Fibroblast of skin of left quadriceps (primary cell): ENCODE measurements at places on chromosomes 2 and 18.
A peak's percentile ranks its signal among the peaks of the same experiment; 100 is the strongest.

GRCh38 chr2:200749631-200750322 is 61.9 kb upstream of the BZW1 start:
- DNase-seq = no peak

GRCh38 chr18:62736077-62736855 is 20.9 kb downstream of the PHLPP1 start:
- DNase-seq = no peak

- DNase-seq = no peak
Measured at GRCh38 chr2:101596333-101596732, 101.2 kb upstream of the MAP4K4 start.

- no peak for DNase-seq
Measured at GRCh38 chr2:189658306-189659212, 2.7 kb upstream of the ASNSD1 start.

DNA sequence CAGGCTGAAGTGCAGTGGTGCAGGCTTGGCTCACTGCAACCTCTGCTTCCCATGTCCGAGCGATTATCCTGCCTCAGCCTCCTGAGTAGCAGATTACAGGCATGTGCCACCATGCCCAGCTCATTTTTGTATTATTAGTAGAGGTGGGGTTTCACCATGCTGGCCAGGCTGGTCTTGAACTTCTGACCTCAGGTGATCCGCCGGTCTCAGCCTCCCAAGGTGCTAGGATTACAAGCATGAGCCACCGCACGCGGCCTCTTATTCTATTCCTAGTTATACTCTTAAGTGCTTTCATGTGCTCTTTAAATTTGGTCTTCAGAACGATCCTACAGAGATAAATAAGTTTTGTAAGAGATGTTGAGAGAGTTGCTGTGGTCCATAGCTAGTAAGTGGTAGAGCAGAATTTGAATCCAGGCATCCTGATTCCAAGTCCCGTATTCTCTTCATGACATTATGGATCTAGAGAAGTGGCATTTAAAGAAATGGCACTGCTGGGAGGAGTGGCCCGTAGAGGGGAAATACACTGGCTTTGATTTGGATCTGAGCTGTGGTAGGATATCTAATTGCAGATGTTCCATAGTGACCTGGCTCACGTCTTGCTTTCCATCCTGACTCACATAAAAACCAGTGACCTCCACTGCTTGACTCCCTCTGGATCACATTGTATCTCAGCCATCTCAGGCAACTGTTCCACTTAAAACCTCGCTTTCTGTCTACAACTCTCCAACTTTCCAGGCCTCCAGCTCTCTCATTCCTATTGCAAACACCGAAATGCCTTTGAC is 22.8 kb upstream of the ME2 start:
- DNase-seq = no peak

GRCh38 chr2:55314985-55315384 is 46.0 kb upstream of the MTIF2 start:
- no peak for DNase-seq

GRCh38 chr2:29719639-29720038 is 201.7 kb downstream of the ALK start:
- no peak for DNase-seq

- no peak for DNase-seq
Measured at GRCh38 chr2:86045541-86045940, 60.1 kb downstream of the POLR1A start.

DNA sequence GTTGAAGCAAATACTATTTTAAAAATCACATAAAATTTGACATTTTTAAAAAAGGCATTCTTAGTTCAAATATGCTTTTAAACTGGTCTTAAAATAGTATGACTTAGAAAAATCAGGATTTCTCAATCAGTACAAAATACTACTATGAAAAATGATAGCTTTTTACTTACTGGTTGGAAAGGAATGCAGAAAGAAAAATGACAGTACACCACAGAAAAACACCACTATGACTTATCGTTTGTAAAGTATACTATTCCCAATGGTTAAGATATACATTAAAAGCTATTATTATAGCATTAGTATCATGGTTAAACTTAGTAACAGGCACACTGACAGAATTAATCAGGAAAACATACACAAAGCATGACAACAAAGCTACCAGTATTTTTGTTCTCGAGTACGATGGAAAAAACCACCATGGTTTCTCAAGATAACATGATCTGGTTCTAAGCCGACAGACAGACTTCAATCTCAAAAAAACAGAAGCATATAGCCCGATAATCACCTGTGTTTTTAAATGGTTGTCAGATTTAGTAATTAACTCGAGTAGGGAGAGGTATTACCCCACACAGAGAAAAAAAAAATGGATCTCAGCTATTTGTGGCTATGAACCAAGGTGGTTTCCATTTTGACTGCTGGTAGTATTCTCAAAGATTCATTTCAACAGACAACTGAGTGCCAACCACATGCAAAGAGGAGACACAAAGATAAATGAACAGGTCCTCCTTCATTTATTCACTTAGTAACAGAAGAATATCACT is 39.1 kb downstream of the CUL3 start:
- DNase-seq = no peak

DNA sequence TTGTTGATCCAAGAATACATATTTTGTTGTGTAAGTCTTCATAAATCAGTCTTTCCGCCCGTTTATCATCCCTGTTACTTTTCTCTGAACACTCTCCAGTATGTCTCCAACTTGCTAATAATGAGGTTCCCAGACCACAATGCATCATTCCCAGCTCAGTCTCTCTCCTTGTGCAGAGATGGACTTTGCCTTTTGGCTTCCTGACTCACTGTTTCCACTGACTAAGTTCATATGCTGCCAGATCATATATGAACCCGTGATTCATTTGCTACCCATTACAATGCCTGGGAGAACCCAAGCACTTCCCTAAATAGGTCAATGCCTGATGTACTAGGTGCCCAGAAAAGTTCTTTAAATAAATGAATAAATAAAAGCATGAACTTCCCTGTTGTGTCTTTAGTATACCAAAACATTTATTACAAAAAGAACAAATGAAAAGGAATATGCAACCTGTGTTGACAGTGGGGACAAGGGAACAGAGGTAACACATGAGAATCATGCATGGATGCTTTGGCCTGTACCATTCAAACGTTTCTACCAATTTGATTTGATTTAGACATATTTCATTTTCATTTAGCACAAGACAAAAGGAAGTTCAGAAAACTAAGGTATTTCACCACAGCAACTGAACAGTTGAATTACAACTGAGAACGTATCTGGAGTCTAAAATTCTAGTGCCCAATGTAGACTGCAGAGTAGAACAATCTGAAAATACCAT is 215.4 kb upstream of the HNRNPA3 start:
- DNase-seq = peak; percentile 84

DNA sequence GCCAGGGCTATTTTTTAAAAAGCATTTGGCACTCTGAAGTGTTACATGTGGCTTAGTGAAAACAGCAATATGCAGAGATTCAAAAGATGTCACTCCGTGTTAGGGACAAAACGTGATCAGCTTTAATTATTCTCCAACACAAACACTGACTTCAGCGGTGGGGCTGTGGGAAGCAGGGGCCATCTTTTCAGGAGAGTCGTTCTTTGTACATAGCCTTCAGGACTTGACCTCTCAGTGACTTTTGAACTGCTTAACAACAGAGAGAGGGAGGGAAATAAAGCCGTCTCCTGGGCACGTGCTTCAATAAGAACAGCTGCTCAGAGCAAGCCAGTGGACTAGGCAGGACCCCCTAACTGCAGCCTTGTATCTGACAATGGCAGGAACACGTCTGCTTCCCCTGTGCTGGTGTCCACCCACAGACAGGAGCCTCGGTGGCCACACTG is 95.0 kb upstream of the HDAC4 start:
- DNase-seq = no peak

DNA sequence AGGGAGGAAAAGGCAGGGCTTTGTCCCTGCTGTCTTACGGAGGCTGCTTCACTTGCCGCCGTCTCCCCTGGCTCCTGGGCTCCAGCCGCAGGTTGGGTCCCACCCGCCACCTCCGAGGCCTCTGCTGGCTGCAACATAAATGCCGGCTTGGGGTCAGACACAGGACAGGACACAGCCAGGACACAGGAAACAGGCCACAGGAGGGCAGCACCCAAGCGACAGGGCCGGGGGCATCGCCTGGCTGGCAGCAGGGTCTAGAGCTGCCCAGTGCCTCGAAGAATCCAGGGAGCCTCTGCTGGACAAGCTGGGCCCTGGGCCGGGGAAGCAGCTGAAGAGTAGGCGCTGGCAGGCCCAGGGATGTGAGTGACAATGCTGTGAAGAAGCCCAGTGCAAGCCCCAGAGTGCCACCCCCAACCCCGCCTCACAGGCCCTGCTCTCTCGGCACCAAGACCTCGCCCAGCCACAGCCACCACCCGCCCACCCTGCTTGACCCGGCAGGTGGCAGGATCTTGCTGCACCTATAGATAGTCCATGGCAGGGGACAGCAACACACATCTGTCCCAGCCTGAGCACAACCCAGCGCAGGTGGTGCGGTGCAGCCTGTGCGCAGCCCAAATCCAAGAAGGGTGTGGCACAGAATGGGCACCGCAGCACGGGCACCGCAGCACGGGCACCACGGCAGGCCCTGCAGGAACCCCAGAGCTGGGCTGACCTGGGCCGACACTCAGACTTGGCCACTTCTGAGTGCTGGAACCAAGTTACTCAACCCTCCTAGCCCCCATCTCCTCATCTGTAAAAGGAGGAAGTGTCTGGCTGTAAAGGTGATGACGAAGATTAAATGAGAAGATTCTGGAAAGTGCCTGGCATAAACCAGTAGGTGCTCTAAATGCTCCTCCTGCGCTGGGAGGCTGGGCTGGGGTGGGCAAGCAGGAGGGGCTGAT is 55.6 kb downstream of the BIN1 start:
- no peak for DNase-seq

- DNase-seq = no peak
Measured at GRCh38 chr2:128644156-128644555, 325.5 kb upstream of the HS6ST1 start.

GRCh38 chr2:110100480-110100879 is 15.1 kb downstream of the MALL start:
- no peak for DNase-seq

GRCh38 chr2:40564184-40564583 is 112.3 kb upstream of the SLC8A1 start:
- DNase-seq = no peak

GRCh38 chr2:76998704-76999103 is 523.5 kb downstream of the LRRTM4 start:
- peak; percentile 20 for DNase-seq

DNA sequence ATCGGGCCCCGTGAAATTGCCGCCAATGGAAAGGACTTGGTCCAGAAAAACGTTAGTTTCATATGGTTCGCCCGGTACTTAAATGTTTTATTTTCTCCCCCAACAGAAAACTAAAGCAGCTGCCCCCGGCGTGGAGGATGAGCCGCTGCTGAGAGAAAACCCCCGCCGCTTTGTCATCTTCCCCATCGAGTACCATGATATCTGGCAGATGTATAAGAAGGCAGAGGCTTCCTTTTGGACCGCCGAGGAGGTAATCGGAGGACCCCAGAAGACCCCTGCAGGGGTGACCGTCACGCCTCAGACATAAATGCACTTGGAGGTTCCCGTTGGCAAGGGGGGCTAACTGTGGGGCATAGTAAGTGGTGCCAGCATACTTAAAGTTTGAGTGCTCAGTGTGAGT is 742 bp downstream of the RRM2 start:
- DNase-seq = no peak

GRCh38 chr2:234072454-234072853 is 22.0 kb downstream of the SPP2 start:
- DNase-seq = no peak

DNA sequence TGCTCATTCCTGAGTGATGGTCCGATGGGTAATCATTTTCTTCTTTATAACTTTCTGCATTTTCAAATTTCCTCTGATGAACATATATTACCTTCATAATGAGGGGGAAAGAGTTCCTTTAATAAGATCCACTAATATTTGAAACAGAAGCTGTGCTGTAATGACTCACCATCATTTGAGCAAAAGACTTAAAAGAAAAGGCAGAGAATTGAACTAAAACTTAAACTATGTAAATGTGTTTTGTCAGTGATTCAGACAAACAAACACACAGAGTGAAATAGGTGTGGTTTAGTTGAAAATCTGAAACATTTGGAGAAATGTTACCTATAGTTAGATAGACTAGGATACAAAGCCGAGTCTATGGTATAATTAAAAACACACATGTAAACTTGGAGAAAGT is 209.6 kb downstream of the STK39 start:
- DNase-seq = no peak

GRCh38 chr2:30334762-30335363 is 103.5 kb downstream of the LBH start:
- no peak for DNase-seq

DNA sequence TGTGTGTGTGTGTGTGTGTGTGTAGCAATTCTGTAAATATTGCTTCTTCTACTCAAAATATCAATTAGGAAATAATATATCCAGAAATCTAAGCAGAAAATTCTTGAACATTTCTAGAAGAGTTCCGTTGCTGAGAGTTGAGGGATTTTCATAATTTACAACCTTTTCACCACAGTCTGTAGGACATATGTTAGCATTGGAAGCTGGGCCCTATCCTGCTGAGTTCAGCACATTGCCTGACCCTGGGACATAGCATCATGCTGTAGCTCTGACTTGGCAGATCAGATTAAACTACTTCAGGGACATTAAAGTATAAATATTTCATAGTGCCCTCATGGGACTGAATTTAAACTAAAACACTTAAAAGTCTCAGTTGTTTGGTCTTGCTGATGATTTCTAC is 129.2 kb upstream of the KCNH7 start:
- DNase-seq = no peak

GRCh38 chr18:2627821-2628276 is 27.7 kb upstream of the SMCHD1 start:
- no peak for DNase-seq

DNA sequence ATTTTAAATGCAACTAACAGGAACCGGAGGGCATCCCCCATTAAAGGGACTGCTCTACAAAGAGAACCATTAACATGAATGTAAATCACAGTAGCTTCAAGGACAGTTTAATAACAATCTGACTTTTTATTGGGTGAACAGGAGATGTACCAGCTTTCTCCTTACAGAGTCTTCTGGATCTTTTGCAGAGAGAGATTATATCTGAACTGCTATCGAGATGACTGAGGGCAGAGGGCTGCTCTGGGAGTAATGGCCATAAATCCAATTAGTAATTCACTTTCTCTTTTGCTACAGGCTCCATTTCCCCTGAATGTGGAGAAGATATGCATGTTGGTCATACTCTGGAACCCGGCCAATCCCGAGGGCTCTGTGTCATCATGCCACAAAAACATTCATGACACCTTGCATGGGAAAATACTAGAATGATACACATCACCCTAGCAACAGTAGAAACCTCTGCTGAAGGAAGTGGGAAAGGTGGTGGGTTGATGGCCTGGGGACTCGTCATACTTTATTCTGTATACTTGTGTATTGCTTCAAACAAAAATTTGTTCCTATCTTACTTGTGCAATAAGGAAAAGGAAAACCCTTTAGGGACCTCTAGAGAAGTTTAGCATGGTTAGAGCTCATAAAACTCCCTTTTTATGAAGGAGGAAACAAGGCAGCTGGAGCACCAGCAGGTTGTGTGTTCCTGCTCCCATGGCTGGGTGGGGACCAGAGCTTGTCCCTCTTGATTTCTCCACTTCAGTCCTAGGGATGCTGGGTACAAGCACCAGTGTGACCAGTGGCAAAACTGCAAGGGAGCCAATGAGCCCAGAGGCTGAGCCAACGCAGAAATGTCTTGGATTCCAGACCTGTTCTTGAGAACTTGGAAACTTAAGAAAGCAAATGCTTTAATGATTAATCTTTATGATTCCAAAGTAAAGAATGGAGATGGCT is 26.0 kb downstream of the CTAGE1 start:
- DNase-seq = peak; percentile 46
